Right ventricle myocardium superior (tissue), 1 donor: ENCODE measurements at places on chromosomes 1 and 21.

GRCh38 chr1:160723332-160723731 lies 11.7 kb upstream of the CD48 start:
- no peak for DNase-seq

- no peak for DNase-seq
Measured at GRCh38 chr1:243438146-243438545, 182.3 kb downstream of the SDCCAG8 start.

DNA sequence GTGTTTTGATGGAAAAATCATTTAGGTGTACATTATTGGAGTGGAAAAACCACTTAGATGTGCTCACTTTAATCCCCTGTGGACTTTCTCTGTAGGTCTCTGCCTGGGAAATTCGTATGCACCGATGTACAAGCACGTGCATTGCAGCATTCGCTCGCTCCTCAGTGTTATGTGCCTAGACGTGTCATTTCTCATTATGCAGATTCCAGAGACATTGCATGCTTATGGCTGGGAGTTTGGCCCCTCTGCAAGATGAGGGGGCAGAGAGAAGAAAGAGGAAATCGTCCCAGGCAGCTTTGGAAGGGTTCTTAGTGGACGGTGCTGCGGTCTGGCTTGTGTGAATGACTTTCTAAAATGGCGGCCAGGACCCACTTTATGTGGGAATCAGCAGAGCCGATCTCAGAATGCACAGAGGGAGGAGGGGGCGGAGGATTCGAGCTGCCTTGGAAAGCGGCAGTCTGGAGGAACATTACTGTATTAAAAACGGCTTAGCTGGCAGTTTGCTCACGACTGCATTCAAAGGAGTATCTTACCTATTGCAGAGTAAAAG lies 2.3 kb downstream of the SPEN start:
- DNase-seq = no peak

DNA sequence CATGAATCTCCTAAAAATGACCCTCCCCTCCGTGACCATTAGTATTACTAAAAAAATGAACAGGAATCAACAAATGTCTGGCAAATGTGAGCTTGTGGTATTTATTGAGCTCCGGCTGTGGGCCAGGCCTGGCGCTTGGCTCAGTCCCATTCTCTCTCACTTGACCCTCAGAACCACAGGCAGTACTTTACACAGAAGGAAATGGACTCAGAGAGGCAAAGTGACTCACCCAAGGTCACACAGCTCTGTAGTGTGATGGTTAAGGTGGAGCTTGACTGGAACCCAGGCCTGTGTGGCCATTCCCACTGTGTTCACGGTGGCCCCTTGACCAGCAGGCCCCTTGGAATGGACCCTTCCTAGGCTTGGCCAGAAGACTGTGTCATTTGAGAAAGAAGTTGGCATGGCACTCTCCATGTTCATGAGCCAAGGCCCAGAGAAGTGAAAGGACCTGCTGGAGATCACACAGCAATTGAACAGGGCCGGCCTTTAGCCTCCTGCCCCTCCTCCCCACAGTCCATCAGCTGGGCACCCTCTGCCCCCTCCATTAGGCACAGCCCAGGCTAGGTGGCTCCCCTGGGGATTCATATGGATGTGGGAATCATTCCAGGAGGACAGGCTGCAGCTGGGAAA lies 32.1 kb downstream of the FAM151A start:
- DNase-seq = no peak

- peak; percentile 65 for DNase-seq
Measured at GRCh38 chr1:64917328-64917861, 49.0 kb downstream of the JAK1 start.

- DNase-seq = no peak
Measured at GRCh38 chr1:91171898-91172297, 150.1 kb upstream of the ZNF644 start.

DNA sequence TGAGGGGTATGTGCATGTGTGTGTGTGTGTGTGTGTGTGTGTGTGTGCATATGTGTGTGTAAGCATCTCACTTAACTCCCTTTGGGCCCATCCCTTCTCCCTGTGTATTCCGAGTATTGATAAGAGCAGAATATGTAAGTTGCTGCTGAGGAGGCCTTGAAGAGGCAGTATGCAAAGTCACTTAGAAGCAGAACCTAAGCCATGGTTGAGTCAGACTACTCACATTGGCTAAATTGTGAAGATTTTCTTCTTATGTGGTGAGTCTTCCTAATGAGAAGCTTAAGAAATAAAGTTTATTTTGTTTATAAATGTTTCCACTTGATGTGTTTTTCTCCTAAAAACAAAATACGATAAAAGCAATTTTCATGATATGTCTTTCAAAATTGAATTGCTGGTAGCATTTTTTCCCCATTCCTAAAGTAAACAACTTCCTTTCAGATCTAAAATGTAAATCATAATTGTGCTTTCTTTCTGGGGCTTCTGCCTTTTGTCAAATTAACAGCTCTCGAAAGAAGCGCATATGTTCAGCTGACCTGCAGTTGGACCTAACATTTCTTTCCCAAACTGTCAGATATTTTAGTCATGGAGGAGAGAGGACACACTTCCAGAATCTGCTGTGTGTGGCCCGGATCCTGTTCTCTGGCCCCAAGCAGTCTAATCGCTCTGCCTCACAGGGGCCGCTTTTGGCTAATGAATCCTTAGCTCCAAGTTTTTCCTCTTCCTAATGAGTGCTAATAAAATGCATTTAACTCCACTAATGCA lies 284.0 kb downstream of the DUSP10 start:
- DNase-seq = no peak

DNA sequence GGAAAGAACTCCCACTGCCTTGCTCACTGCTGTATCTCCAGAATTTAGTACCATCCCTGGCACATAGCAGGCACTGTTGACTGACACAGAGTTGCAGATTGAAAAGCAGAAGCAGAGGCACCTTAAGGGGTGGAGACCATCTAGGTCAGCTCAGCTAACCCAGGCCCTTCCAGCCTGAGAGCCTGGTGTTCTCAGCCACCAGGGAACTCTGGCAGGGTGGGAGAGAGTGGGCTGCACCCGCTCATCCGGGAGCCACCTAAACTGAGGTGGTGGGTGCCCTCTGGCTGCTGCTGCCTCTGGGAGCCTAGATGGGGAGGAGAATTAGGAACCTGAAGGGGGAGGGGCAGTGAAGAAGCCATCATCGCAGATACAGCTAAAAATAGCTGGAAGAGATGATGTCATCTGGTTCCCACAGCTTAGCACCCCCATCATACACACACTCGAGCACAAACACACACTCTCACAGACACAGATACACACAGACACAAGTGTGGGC lies 1.5 kb upstream of the TSPAN1 start:
- DNase-seq = no peak

DNA sequence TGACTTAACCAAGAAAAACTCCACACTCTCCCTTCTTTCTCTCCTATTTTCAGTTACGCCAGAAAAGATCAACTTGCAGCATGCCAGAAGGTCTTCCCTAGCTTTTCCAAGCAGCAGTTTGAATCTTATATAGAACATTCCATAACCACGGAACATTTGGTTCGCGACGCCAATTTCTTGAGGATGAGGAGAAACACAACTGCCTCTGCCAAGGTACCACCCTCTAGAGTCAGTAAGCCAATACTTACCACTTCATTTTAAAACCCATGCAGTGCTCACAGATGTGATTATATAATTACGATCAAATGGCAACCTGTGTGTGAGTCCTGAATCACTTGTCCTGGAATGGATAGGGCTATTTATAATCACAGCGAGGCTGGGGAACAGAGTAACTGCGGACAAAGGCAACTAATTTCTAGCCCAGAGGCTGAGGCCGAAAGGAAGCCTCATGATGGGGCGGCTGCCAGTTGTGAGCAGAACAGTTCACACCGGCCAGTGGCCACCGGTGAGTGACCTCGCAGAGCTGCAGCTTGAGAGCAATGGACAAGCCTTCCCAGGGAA lies 43.2 kb upstream of the BACE2 start:
- DNase-seq = no peak
